ENCODE measurements at places on chromosomes 6 and 20.

DNA sequence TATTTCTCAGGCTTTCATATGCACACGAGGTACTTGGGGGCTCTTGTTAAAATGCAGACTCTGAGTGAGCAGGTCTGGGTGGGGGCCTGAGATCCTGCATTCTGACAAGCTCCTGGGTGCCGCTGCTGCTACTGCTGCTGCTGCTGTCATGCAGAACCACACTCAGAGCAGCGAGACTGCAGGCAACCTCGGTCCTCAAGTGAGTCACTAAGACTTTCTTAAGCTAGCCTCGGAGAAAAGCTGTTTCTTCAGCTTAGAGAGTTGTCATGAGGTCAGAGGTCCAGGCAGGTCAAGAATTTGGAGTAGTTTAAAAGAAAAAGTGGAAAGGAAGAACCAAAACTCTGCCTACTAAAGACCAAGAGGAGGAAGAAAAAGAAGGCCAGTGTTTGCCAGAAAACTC is 92.9 kb downstream of the SPTLC3 start:
- no peak for ATAC-seq

GRCh38 chr6:45647341-45648261 is 269.9 kb upstream of the SUPT3H start:
- ATAC-seq, result no peak

DNA sequence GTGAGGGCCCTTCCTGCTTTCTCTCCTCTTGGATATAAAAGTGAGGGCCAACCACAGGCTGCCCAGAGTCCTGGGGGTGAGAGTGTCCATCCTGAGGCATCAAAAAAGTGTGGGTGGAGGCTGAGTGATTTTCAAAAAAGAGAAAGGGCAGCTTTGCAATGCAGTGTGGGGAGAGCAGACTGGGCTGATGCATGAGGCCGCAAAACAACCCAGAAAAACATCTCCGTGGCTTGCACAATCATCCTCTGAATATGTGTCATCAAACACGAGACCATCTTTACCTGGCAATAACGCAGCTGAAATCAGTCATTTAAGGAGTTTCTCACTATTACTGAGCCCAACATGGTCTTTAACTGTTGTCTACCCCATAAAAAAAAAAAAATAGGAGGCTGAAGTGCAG is 191.2 kb upstream of the SOX4 start:
- no peak for ATAC-seq

DNA sequence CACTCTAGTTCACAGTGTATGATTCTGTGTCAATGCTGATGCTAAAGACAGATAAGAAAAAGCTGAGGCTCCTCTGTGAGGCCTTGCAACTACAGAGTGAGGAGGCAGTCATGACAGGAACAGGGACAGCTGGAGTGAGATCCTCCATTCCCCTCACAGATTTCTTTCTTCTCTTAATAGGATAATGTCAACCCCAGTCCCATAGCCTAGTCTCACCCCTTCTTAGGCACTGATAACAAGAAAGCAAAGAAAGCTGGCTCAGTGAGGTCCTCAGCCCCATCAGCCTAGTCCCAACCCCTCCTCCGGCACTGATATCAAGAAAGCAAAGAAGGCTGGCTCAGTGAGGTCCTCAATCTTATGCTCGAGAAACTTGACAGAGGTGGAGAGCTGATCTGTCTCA is 2.1 kb upstream of the PTCHD4 start:
- ATAC-seq, result no peak

- ATAC-seq, result no peak
Measured at GRCh38 chr6:40148882-40149573, 214.8 kb upstream of the MOCS1 start.

- ATAC-seq, result peak; percentile 80
Measured at GRCh38 chr20:60903325-60903971, 348.6 kb upstream of the CDH4 start.

GRCh38 chr6:131398176-131398575 is 174.8 kb upstream of the ARG1 start:
- peak; percentile 36 for ATAC-seq

GRCh38 chr6:17935188-17936149 is 52.0 kb downstream of the KIF13A start:
- ATAC-seq, result no peak

- ATAC-seq, result peak; percentile 58
Measured at GRCh38 chr6:151284548-151285017, 44.8 kb downstream of the AKAP12 start.

DNA sequence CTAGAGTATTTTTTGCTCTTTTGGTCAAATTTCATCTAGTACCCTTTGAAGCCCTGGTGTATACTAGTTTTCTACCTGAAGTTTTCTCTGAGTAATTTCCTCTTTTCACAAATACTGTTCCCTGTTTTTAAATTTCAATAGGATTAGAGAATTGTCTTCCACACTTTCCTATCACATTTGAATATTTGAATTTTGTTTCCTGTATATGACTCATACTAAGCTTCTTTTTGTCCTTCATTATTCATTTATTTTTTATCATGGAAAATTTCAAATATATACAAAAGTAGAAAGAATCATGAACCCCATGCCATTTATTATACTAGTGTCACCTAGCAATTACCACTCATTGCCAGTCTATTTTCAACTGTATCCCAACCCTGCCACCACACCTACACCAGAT is 52.7 kb downstream of the LHFPL5 start:
- peak; percentile 63 for ATAC-seq

GRCh38 chr6:14333556-14334305 is 216.2 kb downstream of the CD83 start:
- no peak for ATAC-seq

DNA sequence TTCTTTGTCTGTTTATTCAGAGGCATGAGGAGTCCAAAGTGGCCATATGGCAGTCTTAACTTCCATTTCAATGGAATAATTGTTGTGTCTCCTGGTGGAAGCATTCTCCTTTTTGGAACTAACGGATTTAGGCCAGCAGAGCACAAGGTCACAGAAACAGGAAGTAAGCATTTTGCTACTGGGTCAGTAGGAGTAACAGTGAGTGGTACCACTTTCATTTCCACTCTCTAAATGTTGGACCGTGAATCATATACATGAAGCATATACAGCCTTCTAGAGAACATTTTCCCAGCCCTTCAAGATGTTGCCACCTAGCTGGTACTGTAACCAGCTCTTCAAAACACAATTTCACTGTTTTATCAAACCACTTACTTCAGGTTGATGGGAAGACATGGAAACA is 182.8 kb downstream of the EYS start:
- no peak for ATAC-seq

DNA sequence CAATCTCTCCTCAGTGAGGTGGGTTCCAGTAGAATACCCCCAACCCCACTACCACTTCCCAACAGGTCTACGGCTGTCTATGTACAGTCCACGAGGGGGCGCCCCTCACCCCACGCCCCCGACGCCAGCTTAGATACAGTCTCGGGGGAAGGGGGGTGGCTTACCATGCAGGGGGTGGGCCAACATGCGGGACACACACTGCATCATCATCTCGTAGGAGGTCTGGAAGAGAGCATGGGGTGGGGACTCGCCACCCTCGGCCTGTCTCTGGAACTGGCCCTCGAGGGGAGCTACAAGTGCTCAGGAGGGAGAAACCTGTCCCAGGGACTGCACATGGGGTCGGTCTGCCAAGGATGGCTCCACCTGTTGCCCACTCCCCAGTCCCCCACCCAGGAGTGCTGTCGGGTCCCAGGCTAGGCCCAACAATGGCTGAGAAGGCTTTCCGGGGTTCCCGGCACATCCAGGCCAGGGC is 8.5 kb downstream of the MTCH1 start:
- ATAC-seq, result no peak

DNA sequence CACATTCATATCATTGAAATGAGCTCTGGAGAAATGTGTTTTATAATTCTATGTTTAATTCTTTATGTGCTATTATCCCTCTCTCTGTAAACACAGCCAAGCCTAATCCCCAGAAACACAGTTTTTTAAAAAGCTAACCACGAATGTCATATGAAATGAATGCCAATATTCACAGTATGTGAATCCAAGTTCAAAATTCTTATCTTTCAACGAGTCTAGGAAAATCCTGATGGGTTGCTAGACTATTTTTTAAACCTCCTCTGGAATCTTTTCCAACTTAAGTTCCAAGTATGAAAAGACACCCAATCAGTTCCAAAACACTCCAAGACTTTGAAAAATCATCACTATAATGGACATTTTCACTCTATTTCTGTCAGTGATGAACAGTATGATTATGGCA is 689.3 kb downstream of the HACE1 start:
- ATAC-seq, result no peak

DNA sequence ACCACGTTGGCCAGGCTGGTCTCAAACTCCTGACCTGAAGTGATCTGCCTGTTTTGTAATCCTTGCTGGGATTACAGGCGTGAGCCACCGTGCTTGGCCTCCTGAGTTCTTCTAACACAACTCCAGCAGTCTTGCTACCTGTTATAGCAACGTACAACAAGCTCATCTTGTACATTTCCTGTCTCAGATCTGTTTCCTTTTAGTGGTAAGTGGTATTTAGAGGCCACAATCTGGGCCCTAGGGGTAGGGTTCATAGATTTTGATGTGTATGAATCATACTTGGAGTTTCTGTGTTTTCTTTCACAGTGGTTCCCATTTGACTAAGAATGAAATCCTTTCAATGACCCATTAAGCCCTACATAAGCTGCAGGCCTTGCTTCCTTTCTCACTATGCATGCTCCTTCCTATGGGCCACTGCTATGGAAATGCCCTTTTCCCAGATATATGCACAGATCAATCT is 27.1 kb upstream of the SYNCRIP start:
- no peak for ATAC-seq

GRCh38 chr6:101605874-101606273 is 212.4 kb downstream of the GRIK2 start:
- peak; percentile 86 for ATAC-seq

DNA sequence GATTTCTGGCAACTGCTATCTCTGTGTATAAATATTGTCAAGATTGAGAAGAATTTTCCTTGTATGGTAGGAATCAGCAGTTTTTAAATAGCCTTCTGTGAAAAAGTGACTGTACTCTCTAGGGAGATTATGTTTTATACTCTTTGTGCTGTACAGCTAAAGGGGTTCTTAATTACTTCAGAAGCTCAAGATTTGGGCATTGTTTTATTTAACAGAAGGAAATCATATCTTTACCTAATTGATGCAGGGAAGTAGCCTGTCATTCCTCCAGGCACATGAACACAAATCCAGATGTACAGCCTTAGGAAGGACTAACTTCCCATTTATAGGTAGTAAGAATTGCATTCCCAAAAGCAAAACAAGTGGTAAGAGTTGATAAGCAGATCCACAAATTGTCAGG is 1.3 kb downstream of the CALHM5 start:
- ATAC-seq, result no peak

DNA sequence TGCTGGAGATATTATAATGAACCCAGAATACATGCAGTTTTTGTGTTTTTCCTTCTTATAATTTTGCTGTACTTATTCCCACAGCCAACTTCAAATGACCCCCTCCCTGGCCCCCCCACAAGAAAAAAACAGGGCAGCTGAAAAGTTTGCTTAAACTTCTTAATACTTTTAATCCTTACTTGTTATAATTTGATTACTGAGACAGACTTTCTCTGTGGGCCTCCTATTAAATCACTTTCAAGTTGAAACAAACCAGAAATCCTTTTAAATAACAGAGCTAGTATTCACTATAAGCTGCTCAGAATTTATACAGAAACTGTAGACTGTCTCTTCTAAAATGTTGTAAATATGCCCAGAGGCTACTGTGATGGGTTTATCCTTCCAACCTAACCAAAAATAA is 106.3 kb downstream of the CENPW start:
- ATAC-seq, result no peak

DNA sequence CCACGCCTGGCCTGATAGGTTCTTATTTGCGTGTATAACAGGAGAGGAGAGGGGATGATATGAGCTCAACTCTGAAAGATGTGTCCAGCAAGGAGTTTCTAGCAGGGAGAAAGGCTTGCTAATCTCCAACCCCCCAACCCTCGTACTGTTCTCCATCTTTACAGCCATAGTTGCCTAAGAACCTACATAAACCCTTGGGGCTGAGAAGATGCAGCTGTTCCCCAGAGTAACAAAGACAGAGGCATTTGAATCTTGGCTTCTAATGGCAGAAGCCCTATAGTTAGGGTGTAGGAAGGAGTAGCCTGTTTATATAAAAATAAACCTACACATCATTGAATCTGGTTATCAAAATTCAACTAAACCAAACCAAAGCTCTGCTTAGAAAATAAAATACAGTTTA is 631.4 kb upstream of the SLC35B3 start:
- no peak for ATAC-seq

DNA sequence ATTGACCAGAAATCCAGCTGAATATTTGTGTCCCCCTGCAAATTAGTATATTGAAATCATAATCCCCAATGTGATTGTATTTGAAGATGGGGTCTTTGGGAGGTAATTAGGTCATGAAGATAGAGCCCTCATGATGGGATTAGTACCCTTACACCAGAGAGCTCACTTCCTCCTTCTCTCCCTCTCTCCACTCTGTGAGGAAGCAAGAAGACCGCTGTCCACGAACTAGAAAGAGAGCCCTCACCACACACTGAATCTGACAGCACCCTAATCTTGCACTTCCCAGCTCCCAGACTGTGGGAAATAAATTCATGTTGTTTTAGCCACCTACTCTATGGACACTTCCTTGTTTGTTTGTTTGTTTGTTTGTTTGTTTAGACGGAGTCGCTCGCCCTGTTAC is 11.9 kb upstream of the PLAGL1 start:
- ATAC-seq, result no peak

GRCh38 chr6:14337152-14337551 is 219.6 kb downstream of the CD83 start:
- ATAC-seq, result no peak

DNA sequence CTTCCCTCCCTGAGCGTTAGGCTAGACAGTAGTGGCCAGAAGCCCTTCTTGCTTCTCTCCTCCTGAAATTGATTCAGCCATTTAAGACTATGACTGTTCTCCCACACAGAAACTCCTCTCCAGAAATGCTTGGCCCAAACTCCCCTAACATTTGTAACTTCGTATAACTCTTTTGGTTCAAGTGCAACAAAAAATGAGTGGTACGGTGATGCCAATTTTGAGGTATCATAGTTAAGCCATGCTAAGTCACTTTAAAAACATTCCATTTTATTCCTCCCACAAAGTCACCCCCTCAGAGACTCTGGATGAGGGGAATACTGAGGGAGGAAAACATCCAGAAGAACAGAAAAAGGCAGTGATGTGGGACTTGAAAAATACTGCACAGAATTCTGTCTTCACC is 21.1 kb upstream of the ROS1 start:
- ATAC-seq, result no peak

DNA sequence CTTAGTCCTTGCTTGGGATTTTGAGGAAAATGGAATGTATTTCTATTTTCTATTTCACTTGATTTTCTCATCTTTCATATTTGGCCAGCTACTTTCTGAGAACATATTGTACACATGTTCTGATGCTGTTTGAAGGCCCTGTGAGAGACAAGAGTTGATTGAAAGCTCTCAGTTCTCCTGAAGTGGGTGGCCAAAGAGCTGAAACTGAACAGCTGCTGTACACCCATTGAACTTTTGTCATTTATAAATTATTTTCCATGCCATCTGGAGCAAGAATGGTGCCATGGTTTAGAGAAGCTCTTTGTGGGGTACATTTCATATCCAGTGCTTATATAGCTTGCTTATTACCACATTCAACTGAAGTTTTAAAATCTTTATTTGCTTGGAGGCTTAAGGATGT is 298.3 kb downstream of the PRL start:
- peak; percentile 6 for ATAC-seq

All from motor neuron (in vitro differentiated cells).